ENCODE measurements at places on chromosomes 2 and 18.

DNA sequence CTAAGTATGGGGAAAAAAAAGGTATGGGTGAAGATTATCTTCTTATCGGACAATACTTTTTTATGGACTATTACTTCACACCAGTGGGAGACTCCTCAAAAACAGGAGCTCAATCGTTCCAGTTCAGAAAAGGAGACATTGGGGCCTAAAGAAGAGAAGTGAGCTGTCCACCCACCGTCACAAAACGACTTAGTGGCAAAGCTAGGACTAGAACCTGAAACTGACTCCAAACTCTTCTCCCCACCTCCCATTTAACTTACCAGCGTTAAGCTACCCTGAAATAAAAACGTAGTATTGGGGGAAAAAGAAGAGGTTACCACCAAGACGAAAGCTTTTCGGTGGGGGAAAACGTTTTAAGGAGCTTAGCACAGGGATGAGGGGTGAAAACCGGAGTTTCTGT, 503 bp downstream of the GTF3C3 start:
- DNase-seq, result no peak

GRCh38 chr2:189015359-189015758, 41.2 kb downstream of the COL3A1 start:
- no peak for DNase-seq

- no peak for DNase-seq
Measured at GRCh38 chr18:50284255-50284885, 3.0 kb upstream of the MBD1 start.

DNA sequence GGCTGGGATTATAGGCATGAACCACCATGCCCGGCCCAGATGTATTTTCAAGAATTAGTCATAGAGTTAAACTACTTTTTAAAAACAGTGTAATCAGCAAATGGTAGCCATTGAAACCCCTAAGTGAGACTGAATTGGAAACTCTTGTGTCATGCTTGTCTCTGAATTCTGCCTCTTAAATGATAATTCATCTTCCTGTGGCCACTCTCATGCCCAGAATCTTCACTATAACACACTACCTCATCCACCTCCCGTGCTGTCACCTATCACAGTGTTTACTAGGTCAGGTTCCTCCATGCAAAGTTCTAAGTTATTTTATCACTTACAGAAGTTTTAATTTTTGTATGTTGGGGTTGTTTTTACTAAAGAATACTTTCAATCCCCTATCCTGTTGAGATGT, 197.5 kb downstream of the PHLPP1 start:
- DNase-seq, result no peak

GRCh38 chr2:64090264-64090663, 54.0 kb downstream of the PELI1 start:
- DNase-seq, result no peak

- DNase-seq, result no peak
Measured at GRCh38 chr2:27162151-27163121, 13.6 kb downstream of the TCF23 start.

- DNase-seq, result no peak
Measured at GRCh38 chr18:44135741-44136140, 544.9 kb upstream of the SETBP1 start.

DNA sequence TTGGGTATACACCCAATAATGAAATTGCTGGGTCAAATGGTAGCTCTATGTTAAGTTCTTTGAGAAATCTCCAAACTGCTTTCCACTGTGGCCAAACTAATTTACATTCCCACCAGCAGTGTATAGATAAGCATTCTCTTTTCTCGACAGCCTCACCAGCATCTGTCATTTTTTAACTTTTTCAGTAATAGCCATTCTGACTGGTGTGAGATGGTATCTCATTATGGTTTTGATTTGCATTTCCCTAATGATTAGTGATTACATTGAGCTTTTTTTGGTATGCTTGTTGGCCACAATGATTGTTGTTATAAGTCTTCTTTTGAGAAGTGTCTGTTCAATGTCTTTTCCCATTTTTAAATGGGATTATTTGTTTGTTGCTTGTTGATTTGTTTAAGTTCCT, 50.4 kb upstream of the EPAS1 start:
- DNase-seq, result no peak

DNA sequence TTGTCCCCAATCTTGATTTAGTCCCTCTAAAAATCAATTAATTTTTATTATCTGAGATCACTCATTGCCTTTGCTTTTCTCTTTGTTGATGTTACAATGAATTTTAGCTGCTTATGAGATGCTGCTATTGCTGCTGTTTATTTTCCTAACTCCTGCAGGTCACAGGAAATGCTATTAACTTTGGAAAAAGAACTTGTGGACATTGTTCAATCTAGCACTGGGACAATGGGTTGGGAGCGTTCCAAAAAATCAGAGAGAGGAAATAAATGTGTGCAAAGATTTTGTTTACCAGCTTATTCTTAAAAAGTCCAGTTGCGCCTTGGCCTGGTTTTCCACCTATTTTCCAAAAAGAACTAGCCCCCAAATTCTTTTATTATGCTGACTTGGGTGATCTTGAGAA, 268.3 kb downstream of the PTH2R start:
- no peak for DNase-seq

DNA sequence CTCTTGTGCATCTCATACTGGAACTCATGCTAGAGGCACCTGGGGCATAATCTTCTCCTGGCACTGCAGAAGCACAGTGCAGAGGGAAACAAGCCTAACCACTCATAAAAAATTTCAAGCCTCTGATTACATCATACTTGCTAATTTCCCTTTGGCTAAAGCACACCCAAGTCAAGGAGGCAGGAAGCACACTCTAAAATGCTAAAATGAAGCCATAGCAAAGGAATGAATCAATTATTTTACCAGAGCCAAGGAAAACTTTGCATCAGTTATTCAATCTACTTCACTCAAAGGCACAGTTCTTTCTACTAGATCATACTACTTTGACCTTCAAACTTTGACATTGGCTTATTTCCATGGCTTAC, 79.6 kb upstream of the SPOPL start:
- DNase-seq, result no peak

DNA sequence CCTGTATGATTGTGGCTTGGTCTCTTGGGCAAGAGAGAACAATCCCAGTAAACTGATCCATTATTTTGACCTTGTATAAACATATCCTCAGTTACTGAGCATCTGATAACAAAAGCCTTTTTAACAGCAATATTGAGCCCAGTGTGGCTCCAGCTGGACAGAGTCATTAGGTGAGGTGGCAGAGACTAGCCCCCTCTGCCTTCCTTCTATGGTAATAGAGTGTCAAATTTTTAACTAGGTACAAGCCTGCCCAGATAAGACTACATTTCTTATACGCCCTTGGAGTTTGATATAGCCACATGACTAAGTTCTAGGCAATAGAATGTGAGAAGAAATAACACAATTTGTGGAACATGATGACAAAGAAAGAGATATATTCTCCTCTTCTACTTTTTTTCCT, 56.2 kb downstream of the HNMT start:
- no peak for DNase-seq

- DNase-seq, result no peak
Measured at GRCh38 chr2:98216616-98217015, 129.6 kb upstream of the CNGA3 start.

- no peak for DNase-seq
Measured at GRCh38 chr2:219142329-219142728, 18.3 kb downstream of the NHEJ1 start.

GRCh38 chr2:23589739-23590138, 204.8 kb downstream of the KLHL29 start:
- no peak for DNase-seq

DNA sequence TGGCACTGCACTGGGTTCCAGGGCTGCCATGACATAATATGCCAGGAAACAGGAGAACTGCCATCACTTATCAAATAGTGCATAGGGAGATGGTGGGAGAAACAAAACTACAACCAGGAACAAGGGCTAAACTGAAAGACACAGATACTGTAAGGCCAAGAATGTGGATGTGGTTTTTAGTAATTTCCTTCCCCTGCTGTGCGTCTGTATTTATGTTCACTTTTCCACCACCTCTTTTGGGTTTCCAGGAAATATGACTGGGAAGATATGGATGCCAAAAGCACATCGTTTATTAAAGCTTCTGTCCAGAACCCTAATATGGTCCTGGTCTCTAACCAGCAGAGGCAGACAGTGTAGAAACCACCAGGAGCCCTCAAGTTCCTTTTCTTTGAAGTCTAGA, 759.7 kb upstream of the FANCL start:
- no peak for DNase-seq

DNA sequence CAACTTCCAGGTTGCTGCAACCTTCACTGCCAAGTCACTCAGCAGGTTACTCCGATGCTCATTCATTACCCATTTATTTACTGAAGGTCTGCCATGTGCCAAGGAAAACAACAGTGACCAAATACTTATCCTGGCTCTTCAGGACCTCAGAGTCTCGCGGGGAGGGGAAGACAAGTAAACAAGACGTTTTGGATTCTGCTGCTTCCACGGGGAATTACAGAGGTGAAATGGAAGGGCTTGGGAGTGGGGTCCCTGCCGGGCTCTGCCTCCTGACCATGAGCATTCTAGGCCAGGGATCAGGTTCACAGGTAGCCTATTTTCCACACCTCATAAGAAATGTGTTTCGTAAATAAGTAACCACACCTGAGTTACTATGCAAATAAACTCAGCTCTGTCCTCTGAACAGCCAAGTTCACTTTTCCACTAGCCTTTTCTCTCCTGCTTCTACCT, 68.1 kb downstream of the CLHC1 start:
- no peak for DNase-seq

DNA sequence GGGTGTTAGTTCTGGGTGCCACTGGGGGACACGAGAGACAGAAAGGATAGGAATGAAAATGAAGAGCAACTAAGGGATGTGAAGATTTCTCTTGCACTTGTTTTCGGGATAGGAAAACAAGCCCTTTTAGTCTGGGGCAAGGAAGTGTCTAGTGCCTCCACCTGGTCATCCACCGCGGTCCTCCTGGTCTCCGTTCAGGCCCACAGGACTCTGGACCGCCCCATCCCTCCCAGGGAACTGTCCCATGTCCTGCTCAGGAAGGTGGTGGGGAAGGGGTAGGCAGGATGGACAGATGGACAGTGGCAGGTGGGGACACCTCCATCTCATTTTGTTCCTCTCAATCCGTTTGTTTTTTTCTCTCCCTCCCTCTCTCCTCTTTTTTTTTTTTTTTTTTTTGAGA, 45.9 kb downstream of the AGAP1 start:
- DNase-seq, result no peak

- peak; percentile 78 for DNase-seq
Measured at GRCh38 chr2:234446404-234447076, 50.3 kb downstream of the ARL4C start.

DNA sequence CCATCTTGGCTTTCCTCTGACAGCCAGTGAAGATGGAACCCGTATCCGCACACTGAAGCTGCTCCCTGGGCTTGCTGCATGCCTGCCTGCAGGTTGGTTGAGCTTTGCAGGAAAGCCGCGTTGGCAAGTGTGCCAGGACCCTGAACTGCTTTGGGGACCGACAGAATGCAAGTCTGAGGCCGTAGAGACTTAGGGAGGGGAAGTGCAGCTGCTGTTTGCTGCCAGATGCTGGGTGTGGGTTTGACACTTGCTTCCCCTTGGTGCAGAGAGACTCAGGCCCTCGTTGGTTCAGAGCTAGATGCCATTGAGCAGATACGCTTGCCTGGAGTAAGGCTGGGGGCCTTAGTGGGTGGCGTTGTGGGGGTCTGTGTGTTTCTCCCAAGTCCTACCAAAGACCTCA, 13.1 kb upstream of the PHLPP1 start:
- DNase-seq, result no peak

GRCh38 chr2:233453111-233453915, 99.0 kb downstream of the DGKD start:
- DNase-seq, result no peak

DNA sequence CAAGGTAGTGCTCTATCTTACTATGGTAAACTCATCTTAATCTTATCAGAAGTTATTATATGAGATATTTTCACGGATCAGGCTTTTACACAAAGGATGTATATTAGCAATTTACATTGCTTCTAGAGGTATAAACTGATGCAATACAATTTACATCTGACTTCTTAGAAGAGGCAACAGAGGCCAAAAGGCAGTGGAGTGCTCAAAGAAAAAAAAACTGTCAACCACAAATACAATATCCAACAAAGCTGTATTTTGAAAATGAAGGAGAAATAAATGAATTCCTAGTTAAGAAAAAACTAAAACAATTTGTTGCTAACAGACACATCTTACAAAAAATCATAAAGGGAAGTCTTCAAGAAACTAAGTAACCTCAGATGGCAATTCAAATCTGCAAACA, 1031.5 kb upstream of the CNTNAP5 start:
- no peak for DNase-seq

- no peak for DNase-seq
Measured at GRCh38 chr18:41939326-41939725, 15.7 kb upstream of the PIK3C3 start.

- no peak for DNase-seq
Measured at GRCh38 chr2:169815849-169816248, 8.9 kb downstream of the METTL5 start.

DNA sequence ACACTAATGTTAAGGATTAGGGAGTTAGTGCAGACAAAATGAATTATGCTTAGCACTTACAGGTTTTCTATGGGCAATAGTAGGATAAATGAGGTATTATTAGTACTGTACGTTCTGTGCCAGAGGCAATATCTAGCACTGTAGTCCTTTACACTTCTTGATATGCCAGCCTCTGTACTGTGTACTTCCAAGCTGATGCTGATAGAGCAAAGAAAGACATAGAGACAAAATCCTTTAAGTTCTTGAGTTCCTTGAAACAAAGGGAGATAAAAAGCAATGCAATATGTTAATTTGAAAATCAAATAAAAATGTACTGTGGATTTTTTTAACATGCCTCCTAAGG, 1234.0 kb upstream of the NXPH2 start:
- no peak for DNase-seq

- DNase-seq, result no peak
Measured at GRCh38 chr2:27356056-27356381, 545 bp downstream of the GTF3C2 start.

DNA sequence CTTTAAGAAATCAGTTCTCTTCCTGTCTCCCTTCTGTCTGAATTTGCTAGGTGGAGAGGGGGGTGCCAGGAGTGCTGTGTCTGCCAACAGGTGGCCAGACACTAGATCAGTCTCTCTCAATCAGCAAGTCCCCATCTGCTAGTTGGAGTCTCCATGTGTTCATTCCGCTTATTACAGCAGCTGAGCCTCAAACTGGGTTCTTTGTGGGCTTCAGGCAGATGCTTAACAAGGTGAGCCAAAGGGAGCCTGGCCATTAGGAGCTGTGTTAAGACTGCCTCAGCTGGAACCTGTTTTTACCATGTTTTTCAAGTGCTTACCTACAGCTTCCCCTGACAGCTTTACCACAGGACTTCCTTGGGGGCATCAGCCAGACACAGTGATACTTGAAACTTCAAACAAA, 401.9 kb downstream of the LRP1B start:
- no peak for DNase-seq

DNA sequence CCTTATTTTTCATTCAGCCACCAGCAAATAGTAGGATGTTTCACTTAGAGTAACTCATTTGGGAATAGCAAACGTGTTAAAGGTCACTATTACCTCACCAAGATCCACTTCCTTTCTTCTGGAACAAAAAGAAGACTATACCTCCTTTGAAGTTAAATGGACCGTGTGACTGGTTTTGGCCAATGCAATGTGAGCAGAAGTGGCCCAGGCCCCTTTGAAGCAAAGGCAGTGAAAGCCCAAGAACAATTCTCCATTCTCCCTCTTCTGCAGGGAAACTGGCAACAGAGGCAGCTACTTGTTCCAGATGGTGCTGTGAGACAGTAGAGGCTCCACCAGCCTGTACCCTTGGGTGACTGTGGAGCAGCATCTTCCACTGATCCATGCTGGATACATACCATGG, 11.3 kb upstream of the MALL start:
- DNase-seq, result no peak

GRCh38 chr2:37554155-37554510, 117.3 kb downstream of the CDC42EP3 start:
- DNase-seq, result no peak

All from GM06990 (cell line).